ENCODE measurements at places on chromosomes 5 and 9. TPM values are rescaled to one million over a fixed set of nuclear protein-coding genes. Genes with fewer than 3 reads are reported as not detected.

The AK8 gene
- 5.4 TPM for total RNA-seq

- H3K27ac ChIP-seq = no peak overlapping the region
- no peaks in the 10 kb centered on the region for H3K27me3 ChIP-seq
- no peak overlapping the region for H3K4me3 ChIP-seq
- no peaks in the 10 kb centered on the region for H3K36me3 ChIP-seq
- no peaks in the 10 kb centered on the region for H3K4me1 ChIP-seq
Measured at GRCh38 chr9:17491780-17492179, 87.1 kb upstream of the SH3GL2 start.

DNA sequence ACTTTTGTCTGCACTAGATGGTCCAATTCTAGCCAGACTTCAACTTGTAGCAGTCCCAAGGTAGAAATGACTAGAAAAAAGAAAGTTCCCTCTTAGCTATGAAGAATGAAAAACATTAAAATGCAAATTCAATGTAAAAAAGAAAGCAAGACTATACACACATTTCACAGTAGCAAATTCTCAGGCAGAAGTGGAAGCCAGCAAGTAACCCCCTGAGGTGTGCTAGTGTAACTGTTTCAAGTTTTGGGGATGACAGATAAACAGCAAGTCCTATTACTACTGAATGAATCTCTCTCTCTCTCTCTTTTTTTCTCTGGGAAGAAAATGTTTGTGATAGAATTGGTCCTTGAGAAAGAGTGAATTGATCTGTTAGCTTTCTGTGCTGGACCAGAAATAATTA, 185.6 kb downstream of the EFNA5 start:
- no peak overlapping the region for H3K27ac ChIP-seq
- H3K27me3 ChIP-seq = no peaks in the 10 kb centered on the region
- no peak overlapping the region for H3K4me3 ChIP-seq
- no peak for DNase-seq

The PRUNE2 gene
- 3.7 TPM for total RNA-seq

DNA sequence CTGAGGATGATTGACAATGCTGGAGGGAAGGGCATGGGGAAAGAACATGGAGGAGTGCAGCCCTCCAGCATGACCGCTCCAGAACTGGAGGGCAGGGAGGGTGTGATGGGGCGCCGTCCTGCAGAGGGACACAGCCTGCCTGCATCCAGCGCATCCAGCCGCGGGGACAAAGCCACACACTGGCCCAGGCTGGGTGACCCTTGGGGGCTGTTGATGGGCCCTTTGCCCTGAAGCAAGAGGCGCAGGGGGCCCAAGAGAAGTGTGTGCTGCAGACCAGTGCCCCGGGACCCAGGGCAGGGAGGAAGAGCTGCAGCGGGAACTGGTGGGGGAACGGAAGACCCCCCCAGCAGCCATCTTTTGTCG, 169.8 kb upstream of the PPP1R26 start:
- H3K4me1 ChIP-seq = no peaks in the 10 kb centered on the region
- H3K27me3 ChIP-seq = no peaks in the 10 kb centered on the region
- H3K4me3 ChIP-seq = no peak overlapping the region
- no peak overlapping the region for H3K27ac ChIP-seq

DNA sequence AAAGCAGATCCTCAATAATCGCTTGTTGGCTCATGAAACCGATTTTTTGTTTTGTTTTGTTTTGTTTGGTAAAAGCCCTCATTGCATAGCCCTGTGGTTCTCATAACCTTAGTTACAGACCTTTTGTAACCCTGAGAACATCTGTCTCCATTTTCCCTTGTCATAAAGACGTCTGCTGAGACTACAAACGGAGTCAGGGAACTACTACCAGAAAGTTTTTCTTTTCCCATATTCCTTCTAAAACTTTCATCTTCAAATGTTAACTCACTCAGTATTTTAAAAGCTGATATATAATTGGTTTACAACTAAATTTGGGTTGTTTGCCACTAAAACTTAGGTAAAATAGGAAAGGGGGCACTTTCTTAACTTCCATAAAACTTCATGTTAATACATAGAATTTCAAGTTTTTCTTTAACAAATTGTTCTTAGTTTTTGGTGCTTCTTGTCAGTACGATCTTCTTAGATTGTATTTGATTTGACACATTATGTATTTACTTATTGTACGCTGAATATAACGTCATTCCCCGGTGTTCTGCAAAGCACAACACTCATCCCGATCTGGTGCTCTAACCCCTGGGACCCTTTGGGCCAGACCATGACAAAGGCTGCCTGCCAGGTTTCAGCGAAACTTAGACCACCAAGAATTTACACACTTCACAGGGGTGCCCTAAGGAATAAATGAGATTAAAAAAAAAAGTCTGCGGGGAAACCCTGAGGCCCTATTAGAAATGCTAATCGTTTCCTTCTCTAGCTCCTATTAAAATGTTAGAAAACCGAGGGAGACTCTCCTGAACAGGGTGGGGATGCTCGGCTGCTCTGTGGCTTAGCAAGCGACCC, 1.1 kb upstream of the ANP32B start:
- H3K4me1 ChIP-seq = peaks cover 22% of the 10 kb centered on the region
- H3K27me3 ChIP-seq = no peaks in the 10 kb centered on the region
- H3K4me3 ChIP-seq = peak overlapping the region; percentile 30
- H3K27ac ChIP-seq = peak overlapping the region; percentile 59
- H3K36me3 ChIP-seq = no peaks in the 10 kb centered on the region

DNA sequence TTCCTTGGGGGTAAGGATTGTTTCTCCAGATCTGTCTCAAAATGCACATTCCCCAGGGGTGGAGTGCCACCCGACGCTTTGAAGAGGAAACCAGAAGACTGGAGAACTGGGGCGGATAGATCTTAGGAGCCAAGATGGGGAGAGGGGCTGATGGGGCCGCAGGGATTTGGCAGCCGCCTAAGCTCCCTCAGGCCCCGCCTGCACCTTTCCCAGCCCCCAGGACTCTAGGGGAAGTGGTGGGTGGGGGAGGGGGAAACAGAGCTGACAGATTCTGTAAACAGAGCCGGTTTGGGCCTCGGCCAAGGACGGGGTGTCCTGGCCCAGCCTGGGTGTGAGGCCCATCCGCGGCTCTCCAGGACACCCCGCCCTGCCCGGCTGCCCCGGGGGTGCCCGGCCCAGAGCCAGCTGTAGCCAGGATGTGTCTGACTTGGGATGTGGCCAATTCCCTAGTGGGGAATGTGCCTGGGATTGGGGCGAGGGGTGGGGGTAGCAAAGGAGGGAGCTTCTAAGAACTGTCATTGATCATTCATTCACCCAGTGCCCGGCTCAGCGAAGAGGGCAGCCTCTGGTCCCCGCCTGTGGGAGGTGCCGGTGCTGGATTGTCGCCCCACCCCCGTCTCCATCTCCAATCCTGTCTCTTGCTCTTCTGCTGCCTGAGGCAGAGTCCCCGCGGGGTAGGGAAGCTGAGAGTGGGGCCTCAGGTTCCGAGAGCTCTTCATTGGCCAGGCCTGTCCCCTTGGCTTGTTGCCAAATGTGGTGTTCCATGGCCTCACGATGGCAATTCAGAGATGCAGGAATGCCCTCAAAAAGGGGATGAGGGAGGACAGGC, 54.8 kb upstream of the CDKN2AIPNL start:
- H3K36me3 ChIP-seq = no peaks in the 10 kb centered on the region
- DNase-seq = peak; percentile 100
- H3K27ac ChIP-seq = peak overlapping the region; percentile 100
- H3K4me3 ChIP-seq = no peak overlapping the region
- H3K4me1 ChIP-seq = peaks cover 38% of the 10 kb centered on the region

The IL3 gene
- total RNA-seq = not detected

GRCh38 chr9:122364783-122365150, 6.1 kb upstream of the PTGS1 start:
- H3K4me1 ChIP-seq = no peaks in the 10 kb centered on the region
- no peaks in the 10 kb centered on the region for H3K27me3 ChIP-seq
- H3K4me3 ChIP-seq = no peak overlapping the region

GRCh38 chr9:127611899-127612790, at the start of gene STXBP1:
TSS of gene STXBP1 (plus strand) at chr9:127612277. CDS start at chr9:127612404, 127 bp downstream.
- H3K4me3 ChIP-seq = peak within 1 kb of the TSS; percentile 89
- H3K27ac ChIP-seq = peak within 1 kb of the TSS; percentile 85
- DNase-seq = peak; percentile 90
- no peaks in the 10 kb centered on the region for H3K27me3 ChIP-seq
- no peaks in the 10 kb centered on the region for H3K36me3 ChIP-seq

The LCP2 gene
- 3.2 TPM for total RNA-seq

The RPS14 gene
- 5,540 TPM for total RNA-seq

DNA sequence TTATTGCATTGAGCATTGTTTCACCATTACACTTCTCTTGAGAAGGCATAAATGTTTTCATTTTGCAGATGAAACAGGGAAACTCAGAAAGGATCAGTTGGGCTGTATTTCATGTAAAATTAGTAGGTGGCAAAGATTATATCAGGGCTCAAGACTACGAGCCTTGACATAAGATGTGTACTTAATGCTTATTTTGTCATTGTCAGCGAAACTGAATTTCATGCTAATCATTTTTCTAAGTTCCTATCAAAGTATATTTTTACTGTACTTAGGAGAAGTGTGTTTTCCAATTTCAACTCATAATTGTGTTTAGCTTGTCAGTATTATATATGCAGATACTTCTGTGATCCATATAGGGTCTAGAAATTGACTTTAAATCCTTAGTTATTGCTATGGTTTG, 123.8 kb downstream of the FBXL7 start:
- H3K36me3 ChIP-seq = no peaks in the 10 kb centered on the region
- H3K4me1 ChIP-seq = no peaks in the 10 kb centered on the region
- H3K27ac ChIP-seq = no peak overlapping the region
- H3K27me3 ChIP-seq = no peaks in the 10 kb centered on the region
- no peak for DNase-seq

The LCN9 gene
- not detected for total RNA-seq

GRCh38 chr9:133225171-133226011, 16.3 kb upstream of the OBP2B start:
- H3K27ac ChIP-seq = no peak overlapping the region
- H3K27me3 ChIP-seq = no peaks in the 10 kb centered on the region
- DNase-seq = no peak
- no peaks in the 10 kb centered on the region for H3K36me3 ChIP-seq
- no peak overlapping the region for H3K4me3 ChIP-seq
- no peaks in the 10 kb centered on the region for H3K4me1 ChIP-seq

The HRCT1 gene
- 4.3 TPM for total RNA-seq

The SLC27A6 gene
- not detected for total RNA-seq

The ADGRD2 gene
- total RNA-seq = not detected

The FOXD4L3 gene
- not detected for total RNA-seq

The CDHR2 gene
- not detected for total RNA-seq

GRCh38 chr9:114287001-114287762, 35.7 kb upstream of the ORM1 start:
- no peaks in the 10 kb centered on the region for H3K36me3 ChIP-seq
- H3K27ac ChIP-seq = no peak overlapping the region
- no peaks in the 10 kb centered on the region for H3K4me1 ChIP-seq
- no peak overlapping the region for H3K4me3 ChIP-seq
- H3K27me3 ChIP-seq = no peaks in the 10 kb centered on the region

DNA sequence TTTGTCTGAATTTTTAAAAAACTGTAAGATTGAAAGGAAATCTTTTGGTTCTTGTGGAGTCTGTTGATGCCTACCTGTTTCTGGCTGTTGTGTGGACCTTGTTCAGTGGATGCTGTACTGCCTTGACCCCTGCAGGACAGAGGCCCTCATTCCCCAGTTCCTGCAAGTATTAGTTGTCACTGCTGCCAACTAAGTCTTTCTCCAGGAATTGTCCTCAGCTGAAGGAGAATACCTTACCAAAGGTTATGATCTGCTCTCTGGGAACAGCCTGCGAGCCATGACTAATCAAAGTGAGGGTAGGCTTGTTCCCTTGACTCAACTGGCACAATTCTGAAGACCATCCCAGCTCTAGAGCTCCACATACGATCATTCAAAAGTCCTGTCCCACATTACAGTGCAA, 145.3 kb upstream of the FST start:
- no peak overlapping the region for H3K27ac ChIP-seq
- H3K27me3 ChIP-seq = no peaks in the 10 kb centered on the region
- H3K36me3 ChIP-seq = no peaks in the 10 kb centered on the region

DNA sequence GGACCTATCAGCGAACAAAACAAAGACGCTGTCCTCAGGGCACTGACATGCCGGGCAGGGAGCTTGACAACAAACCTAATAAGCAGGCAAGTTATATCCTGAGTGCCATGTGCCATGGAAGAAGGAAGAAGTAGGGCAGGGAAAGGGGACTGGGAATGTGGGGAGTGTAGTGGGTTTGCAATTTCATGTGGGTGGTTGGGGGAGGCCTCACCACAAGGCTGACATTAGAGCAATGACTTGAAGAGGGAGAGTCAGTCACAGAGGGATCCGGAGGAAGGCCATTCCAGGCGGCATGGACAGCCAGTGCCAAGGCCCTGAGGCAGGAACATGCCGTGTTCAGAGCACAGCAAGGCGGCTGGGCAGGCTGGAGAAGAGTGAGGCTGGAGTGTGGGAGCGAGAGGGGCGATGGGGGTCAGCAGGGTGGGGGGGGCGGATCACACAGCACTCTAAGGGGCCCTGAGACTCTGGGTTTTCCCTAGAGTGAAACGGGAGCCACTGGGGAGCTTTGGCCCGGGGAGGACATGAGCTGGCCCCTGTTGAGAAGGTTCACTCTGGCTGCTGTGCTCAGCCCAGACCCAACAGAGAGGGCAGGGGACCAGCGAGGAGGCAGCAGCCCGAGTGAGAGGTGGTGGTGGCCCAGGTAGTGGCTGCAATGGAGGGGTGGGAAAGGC, 86.3 kb downstream of the STK10 start:
- H3K27ac ChIP-seq = no peak overlapping the region
- H3K4me3 ChIP-seq = no peak overlapping the region
- H3K4me1 ChIP-seq = peaks cover 3% of the 10 kb centered on the region

The DTWD2 gene
- total RNA-seq = 37.8 TPM

DNA sequence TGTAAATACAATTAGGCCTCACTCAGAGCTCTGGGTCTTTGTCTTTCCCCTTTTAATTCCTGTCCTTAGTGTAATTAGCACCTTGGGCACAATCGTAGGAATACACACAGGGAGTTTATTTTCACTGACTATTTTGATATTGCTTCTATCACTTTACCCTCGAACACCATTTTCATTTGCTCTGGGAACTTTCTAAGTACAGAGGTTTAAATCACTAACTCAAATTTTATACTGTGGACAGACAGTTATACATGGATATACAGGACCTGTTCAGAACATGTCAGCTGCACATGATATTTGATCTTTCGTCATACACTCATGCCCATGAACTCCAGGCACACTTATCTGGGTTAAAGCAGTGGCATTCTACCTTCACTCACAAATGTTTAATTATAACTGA, 217.8 kb upstream of the TMEM161B start:
- no peaks in the 10 kb centered on the region for H3K36me3 ChIP-seq
- no peak overlapping the region for H3K4me3 ChIP-seq
- no peaks in the 10 kb centered on the region for H3K27me3 ChIP-seq
- no peak overlapping the region for H3K27ac ChIP-seq
- no peak for DNase-seq

DNA sequence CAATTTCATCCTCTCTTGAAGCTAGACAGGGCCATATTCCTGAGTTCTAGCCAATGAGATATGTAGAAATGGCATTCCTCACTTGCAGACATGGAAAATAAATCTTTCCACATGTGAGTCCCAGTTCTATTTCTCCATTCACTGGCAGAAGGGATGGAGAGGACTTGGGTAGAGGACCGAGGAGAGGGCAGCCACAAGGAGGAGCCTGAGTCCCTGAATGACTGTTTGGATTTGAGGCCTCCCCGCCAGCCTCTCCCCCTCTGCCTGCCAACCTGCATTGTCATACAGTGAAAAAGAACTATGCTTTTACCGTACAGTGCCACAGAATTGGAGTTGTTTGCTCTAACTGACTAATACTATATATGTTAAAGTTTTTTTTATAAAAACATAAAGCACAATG, 583.0 kb upstream of the WWC1 start:
- no peaks in the 10 kb centered on the region for H3K4me1 ChIP-seq
- no peak for DNase-seq
- H3K27me3 ChIP-seq = no peaks in the 10 kb centered on the region
- no peak overlapping the region for H3K27ac ChIP-seq

Data from thyroid gland (tissue), 4 donors.